Glutamatergic neuron (in vitro differentiated cells): ENCODE measurements at places on chromosomes 4 and X. TPM values are rescaled to one million over a fixed set of nuclear protein-coding genes. Genes with fewer than 3 reads are reported as not detected.

- DNase-seq, result peak; percentile 29
These were observed 1752.7 kb downstream of the PCDH7 start for GRCh38 chr4:32472918-32473317.

- DNase-seq, result no peak
These were observed 70.1 kb downstream of the CHST7 start for GRCh38 chrX:46643636-46644035.

DNA sequence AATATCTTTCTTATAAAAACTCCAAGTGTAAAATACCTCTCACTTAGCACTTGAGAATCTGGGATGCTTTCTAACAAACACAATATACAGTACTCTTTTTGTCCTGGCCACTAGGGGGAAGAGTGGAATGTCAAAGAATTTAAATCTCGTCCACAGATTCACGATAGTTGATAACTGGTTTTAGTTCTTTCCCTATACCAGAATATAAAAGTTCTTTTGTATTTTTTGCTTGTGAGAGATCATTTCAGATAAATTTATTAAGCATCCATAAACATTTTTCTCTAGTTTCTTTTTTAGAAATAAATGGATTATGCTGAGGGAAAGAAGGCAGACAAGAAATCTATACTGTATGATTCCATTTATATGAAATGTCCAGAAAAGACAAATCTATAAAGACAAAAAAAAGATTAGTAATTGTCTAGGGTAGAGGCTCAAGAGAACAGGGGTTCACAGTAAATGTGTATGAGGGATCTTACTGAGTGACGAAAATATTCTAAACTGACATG is 50.4 kb downstream of the MGARP start:
- DNase-seq, result no peak

- no peak for DNase-seq
These were observed 112.8 kb downstream of the LUZP4 start for GRCh38 chrX:115402299-115402698.

DNA sequence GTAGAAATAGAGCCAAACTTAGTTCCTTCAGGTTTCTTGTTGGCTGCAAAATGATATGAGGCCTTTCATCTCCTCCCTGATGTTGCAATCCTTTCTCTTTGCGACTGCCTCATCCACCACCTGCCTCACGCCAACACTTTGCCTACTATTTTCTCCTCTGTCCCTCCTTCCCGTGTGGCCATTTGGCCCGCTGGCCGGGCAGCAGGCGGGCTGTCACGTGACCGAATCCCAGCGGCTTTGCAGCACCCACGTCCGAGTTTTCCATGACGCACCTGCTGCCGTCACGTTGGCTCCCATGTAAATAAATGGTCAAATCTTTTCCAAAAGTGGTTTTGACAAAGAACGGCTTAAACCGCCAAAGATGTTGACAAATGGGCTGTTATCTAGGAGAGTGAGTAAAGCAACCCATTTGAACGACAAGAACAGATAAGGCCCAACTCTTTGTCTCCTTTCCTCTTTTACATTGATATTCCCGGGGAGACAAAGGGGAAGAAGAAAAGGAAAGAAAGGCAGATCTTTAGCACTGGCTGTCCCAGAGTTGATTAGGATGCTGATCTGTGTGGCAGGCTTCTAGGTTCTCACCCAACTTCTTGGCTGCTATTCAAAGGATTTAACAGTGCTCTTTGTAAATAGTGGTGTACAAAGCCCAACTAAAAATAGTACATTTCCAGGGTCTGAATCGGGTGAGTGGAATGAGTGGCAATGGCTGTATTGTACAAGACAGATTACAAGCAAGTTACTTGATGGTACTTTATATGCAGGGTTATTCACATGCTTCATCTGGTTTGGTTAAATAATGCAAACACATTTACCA is 174.2 kb upstream of the JADE1 start:
- no peak for DNase-seq

DNA sequence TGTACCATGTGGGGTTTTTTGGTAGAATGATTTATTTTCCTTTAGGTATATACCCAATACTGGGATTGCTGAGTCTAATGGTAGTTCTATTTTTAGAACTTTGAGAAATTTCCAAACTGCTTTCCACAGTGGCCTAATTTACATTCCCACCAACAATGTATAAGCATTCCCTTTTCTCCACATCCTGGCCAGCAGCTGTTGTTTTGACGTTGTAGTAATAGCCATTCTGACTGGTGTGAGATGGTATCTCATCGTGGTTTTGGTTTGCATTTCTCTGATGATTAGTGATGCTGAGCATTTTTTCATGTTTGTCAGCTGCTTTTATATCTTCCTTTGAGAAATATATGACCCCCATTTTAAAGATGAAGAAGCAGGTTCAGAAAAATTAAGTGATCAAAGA is 153.7 kb downstream of the CBR4 start:
- DNase-seq, result no peak

Gene PAGE2B
- total RNA-seq, result not detected

Gene DCAF8L2
- not detected for total RNA-seq
